Renal pelvis (tissue), 12 donors: ENCODE measurements at places on chromosomes 12 and 14.
A peak's percentile ranks its signal among the peaks of the same experiment; 100 is the strongest.

GRCh38 chr12:92721130-92721529 is 18.3 kb downstream of the PLEKHG7 start:
- no peak for DNase-seq

GRCh38 chr12:59559696-59560095 is 36.1 kb upstream of the SLC16A7 start:
- no peak for DNase-seq

DNA sequence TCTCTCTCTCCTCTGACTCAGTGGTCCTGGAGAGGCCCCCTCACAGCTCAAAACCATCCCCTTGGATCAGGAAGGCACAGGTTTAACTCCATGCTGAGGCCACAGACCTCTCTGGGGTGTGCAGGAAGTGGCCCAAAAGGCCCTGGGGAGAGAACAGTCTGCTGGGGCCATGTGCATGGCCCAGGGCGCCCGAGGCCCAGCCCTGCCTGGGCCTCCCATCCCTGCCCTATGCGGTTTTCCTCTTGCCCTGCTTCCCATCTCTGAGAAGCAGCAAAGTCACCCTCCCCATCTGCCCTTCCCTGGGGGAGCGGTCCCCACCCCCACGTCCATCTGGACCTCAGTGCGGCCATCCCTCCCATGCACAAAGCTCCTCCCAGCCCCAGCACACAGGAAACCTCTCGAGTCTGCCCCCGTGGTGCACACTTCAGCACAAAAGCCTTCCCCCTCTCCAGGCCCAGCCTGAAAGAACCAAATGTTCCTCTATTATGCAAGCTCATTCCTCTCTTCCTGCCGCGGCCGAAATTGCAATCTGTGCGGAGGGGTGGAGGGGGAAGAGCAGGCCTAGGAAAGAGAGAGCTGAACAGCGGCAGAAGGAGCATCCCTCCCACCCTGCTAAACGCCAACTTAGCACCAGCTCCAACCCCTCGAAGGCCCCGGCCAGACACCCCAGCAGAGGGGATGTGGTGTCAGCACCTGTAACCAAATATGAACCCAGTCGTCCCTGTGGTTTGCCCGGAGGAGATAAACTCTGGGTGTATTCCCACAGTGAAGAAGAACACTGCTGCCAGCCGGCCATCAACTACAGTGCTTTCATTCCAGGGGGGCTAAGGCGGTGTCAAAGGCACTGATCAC is 108.5 kb downstream of the SCARB1 start:
- DNase-seq: no peak

- DNase-seq: no peak
Measured at GRCh38 chr12:30357766-30358490, 337.7 kb downstream of the IPO8 start.

DNA sequence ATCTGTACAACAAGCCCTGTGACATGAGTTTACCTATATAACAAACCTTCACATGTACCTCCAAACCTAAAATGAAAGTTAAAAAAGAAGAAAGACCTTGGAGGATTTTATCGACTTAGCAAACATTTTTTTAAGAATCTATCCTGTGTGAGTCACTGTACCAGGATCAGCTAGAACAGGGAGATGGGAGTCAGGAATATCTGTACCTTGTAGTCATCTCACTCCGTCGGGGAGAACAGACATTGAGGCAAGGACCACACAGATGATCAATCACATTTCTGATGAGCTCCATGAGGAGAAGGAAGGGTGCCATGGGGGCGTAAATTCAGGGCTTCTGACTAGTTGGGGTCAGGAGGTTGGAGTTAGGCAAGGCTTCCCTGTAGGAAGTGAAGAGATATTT is 310.6 kb downstream of the VRK1 start:
- no peak for DNase-seq

DNA sequence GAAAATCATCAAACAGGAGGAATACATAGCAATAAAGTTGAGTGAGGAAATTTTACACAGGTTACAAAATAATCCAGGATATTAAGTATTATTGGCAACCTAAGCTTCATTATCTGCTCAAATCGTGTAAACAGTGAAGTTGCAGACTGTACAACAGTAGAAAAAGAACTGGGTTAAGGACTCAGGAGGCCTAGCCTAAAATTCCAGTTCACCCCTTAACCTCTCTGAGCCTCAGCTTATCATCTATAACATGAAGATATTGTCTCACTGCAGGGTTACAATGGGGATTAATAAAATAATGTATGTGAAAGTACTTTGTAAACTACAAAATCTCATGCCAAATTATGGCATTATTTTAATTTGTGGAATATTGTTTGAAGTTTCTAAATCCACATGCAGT is 26.0 kb downstream of the DDHD1 start:
- no peak for DNase-seq

DNA sequence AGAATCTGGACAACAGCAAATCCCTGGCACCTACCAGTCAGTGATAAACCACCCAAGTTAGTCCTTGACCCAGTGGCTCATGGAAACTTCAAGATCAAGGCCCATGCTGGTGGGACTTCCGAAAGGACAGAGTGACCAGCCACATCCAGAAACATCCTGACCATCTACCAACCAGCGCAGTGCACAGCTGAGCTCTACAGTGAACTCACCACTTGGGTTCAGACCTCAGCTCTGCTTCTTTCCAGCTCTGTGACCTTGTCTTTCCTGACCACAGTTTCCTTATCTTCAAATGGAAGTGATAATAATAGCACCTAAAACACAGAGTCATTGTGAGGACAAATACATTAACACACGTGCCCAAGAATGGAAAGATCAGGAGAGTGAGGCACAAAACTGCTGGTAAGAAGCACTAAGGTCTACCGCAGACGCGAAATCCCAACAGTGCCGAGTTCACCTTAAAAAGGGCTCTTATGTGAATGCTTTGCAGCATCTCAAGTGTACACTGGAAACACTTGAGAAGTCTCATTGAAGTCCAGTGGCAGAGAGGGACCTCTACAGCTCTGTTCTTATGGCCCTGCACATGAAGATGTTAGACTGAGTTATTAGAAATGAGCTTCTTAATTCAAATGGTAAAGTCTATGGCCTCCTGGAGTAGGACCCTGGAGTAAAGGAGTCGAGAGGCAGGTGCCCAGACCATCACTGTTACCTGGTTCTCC is 128.8 kb downstream of the CCDC60 start:
- no peak for DNase-seq

- no peak for DNase-seq
Measured at GRCh38 chr12:46267575-46267824, 1.3 kb downstream of the SLC38A1 start.

GRCh38 chr12:122354958-122355641 is 67.4 kb downstream of the CLIP1 start:
- no peak for DNase-seq

DNA sequence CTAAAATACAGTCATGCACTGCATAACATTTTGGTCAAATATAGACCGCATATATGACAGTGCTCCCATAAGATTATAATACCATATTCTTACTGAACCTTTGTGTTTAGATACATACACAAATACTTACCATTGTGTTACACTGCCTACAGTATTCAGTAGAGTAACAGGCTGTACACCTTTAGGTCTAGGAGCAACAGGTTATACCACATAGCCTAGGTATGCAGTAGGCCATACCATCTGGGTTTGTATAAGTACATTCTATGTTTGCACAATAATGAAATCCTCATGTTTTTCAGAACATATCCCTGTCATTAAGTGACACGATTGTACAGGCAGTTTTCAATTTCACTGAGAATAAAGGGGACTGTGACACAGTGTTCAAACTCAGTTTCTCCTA is 22.3 kb downstream of the KDM5A start:
- no peak for DNase-seq

DNA sequence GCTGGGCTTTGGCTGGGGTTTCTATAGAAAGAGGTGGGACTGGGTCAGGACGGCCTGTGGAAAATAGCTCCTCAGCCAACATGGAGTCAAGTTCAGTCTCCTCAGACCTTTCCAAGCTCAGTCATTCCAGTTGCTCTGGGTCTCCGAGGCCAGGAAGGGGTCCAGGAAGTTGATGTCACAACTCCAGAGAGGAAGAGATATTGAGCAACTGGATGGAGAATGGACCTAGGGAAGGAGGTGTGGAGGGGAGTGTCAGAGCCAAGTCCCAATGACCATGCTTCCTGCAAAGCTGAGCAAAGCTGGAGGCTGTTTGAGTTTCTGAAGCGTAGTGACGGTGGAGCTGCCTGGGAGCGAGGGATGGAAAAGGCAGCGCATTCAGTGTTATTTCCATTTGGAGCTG is 86.1 kb downstream of the SLC24A4 start:
- DNase-seq: no peak

GRCh38 chr14:74509587-74510222 is 16.1 kb downstream of the ISCA2 start:
- DNase-seq: no peak

- DNase-seq: no peak
Measured at GRCh38 chr14:65344011-65344410, 68.5 kb upstream of the FUT8 start.

- peak; percentile 3 for DNase-seq
Measured at GRCh38 chr12:72989458-72989947, 717.3 kb downstream of the TRHDE start.

DNA sequence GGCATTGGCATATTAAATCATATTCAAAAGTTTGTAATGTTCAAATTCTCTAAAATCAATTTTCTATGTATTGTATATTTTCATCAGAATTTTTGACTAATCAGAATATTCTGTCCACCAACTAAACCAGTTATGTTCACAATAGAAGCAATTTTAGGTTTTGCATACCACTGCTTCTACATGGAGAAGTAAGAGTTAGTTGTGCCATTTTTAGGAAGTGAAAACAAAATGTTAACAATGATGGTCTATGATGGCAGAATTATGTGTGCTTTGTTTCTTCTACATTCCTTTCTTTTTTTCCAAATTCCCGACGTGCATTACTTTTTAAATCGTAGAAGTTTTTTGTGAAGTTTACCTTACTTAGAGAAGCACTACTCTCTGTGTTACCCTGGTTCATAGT is 29.5 kb downstream of the ABHD12B start:
- no peak for DNase-seq

GRCh38 chr14:58637040-58637390 is 747 bp upstream of the DACT1 start:
- DNase-seq: peak; percentile 44
